ENCODE measurements at places on chromosomes 5 and 9. TPM values are rescaled to one million over a fixed set of nuclear protein-coding genes. Genes with fewer than 3 reads are reported as not detected.
A peak's percentile ranks its signal among the peaks of the same experiment; 100 is the strongest.

The IL9 gene
- not detected for total RNA-seq

The PTCD2 gene
- total RNA-seq, result 16.2 TPM

DNA sequence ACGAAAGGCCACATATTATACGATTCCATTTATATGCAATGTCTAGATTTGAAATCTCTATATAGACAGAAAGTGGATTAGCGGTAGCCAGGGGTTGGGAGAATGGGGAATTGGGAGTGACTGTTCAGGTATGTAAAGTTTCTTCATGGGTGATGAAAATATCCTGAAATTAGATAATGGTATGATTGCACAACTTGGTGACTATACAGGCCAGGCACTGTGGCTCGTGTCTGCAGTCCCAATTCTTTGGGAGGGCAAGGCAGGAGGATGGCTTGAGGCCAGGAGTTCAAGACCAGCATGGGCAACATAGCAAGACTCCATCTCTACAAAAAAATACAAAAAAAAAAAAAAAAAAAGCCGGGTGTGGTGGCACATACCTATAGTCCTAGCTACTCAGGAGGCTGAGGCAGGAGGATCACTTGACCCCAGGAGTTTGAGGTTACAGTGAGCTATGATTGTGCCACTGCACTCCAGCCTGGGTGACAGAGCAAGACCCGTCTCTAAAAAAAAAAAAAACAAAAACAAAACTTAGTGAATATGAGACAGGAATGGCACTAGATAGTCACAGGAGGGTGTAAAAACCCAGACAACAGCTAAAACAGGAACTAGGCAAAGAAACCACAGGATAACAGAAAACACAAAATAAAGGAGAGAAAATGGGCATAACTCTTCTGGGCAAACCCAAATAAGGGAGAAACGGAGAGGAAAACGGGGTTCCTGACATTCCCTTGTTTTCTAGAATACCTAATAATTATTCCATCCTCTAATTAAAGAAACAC lies 72.1 kb upstream of the ZNF618 start:
- no peak overlapping the region for H3K27ac ChIP-seq
- H3K4me3 ChIP-seq, result no peak overlapping the region
- H3K36me3 ChIP-seq, result no peaks in the 10 kb centered on the region
- DNase-seq, result no peak

DNA sequence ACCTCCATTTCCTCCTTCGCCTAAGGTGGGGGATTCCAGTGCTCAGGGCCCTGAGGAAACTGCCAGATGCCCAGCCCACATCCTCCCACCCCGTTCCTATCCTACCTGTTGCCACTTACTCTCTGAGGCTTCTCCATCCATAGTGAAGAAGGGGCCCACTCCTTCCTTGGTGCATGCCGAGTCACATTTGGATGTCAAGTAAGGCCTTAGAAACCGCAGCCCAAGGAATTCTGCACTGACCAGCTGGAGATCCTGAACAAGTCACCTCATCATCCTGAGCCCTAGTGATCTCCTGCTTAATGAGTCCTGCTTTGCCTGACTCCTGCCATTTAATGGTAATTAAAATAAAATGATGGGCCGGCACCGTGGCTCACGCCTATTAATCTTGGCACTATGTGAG lies 6.7 kb upstream of the TNIP1 start:
- no peaks in the 10 kb centered on the region for H3K27me3 ChIP-seq
- H3K36me3 ChIP-seq, result peaks cover 44% of the 10 kb centered on the region
- DNase-seq, result no peak
- H3K27ac ChIP-seq, result peak overlapping the region; percentile 85

The FOXD4 gene
- total RNA-seq, result 1.7 TPM

The ARHGEF37 gene
- 13.0 TPM for total RNA-seq

- peaks cover 37% of the 10 kb centered on the region for H3K27me3 ChIP-seq
- H3K4me1 ChIP-seq, result peaks cover 9% of the 10 kb centered on the region
- no peak for DNase-seq
- no peak overlapping the region for H3K4me3 ChIP-seq
- H3K27ac ChIP-seq, result no peak overlapping the region
Observed at GRCh38 chr5:149415066-149415967, 36.2 kb upstream of the IL17B start.

DNA sequence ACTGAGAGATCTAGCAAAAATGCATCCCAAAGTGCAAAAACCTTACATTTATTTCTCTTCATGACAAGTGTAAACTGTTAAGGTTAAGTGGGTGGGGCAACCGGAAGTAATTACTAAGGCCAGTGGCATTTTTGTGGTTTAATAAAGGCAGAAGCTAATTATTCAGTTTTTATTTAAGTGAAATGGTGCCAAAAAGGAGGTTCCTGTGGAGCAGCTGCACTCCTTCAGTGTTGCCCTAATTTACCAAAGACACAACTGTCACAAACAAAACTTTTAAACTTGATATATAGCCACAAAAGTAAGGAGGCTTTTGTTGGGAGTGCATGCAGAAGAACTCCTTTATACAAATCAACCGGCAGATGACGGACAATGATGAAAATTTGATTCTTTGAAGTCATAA lies 81.6 kb downstream of the NDUFS4 start:
- H3K4me1 ChIP-seq, result peaks cover 9% of the 10 kb centered on the region
- H3K4me3 ChIP-seq, result no peak overlapping the region
- H3K27ac ChIP-seq, result no peak overlapping the region

The ADGRV1 gene
- total RNA-seq, result 3.5 TPM

GRCh38 chr9:112822618-112823017 lies 68.1 kb downstream of the SLC46A2 start:
- H3K4me3 ChIP-seq, result no peak overlapping the region
- no peak for DNase-seq
- no peaks in the 10 kb centered on the region for H3K27me3 ChIP-seq
- no peaks in the 10 kb centered on the region for H3K4me1 ChIP-seq

The TAF11L8 gene
- total RNA-seq, result not detected

- no peaks in the 10 kb centered on the region for H3K27me3 ChIP-seq
- no peaks in the 10 kb centered on the region for H3K36me3 ChIP-seq
- DNase-seq, result no peak
- no peak overlapping the region for H3K4me3 ChIP-seq
- no peaks in the 10 kb centered on the region for H3K4me1 ChIP-seq
Observed at GRCh38 chr5:78827725-78828124, 157.4 kb downstream of the ARSB start.

DNA sequence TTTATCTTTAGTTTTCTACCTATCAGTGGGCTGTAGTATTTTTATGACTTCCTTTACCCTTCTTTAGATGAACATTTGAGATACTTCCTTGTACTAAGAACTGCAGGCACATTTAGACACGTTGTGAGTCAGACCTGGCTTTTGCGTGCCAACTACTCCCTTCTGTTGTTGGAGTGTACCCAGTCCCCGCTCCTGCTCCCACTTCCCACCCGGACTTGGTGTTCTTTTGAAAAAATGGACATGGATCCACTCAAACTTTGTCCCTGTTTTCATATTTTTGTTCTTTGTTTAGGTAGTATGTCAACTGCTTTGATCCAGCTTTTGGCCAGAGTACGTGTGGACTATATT lies 60.7 kb downstream of the PARP8 start:
- H3K27ac ChIP-seq, result peak overlapping the region; percentile 91
- no peaks in the 10 kb centered on the region for H3K27me3 ChIP-seq
- peaks cover 51% of the 10 kb centered on the region for H3K4me1 ChIP-seq

The PTPN3 gene
- total RNA-seq, result 25.0 TPM

The F2RL2 gene
- total RNA-seq, result not detected

DNA sequence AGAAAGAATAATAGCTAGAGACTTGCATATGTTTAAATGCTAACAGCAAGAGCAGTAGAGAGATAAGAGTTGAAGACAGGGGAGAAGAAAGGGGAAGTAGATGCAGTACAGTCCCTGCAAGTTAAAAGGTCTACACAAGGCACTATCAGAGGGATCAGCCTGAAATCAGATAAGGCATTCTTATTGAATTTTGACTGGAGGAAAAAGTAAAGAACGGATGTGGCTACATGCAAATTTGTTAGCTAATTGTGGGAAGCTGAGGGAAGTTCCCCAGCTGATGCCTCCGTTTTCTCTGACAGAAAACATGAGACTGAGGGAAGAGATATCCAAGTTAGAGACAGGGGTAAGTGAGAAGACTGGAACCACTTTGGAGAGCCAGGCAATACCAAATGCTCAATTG lies 12.9 kb upstream of the RHOBTB3 start:
- no peak overlapping the region for H3K4me3 ChIP-seq
- H3K4me1 ChIP-seq, result peaks cover 10% of the 10 kb centered on the region
- DNase-seq, result no peak
- no peaks in the 10 kb centered on the region for H3K36me3 ChIP-seq

- no peak overlapping the region for H3K27ac ChIP-seq
- H3K4me3 ChIP-seq, result no peak overlapping the region
- no peaks in the 10 kb centered on the region for H3K36me3 ChIP-seq
- H3K4me1 ChIP-seq, result peaks cover 8% of the 10 kb centered on the region
Observed at GRCh38 chr9:134369416-134370212, 43.4 kb downstream of the RXRA start.

- no peak overlapping the region for H3K4me3 ChIP-seq
- DNase-seq, result no peak
- no peak overlapping the region for H3K27ac ChIP-seq
- H3K4me1 ChIP-seq, result peaks cover 9% of the 10 kb centered on the region
- no peaks in the 10 kb centered on the region for H3K36me3 ChIP-seq
Observed at GRCh38 chr9:113659740-113660139, 196.2 kb downstream of the RGS3 start.

- H3K27ac ChIP-seq, result no peak overlapping the region
- H3K4me1 ChIP-seq, result peaks cover 38% of the 10 kb centered on the region
- H3K4me3 ChIP-seq, result no peak overlapping the region
- peaks cover 29% of the 10 kb centered on the region for H3K36me3 ChIP-seq
- DNase-seq, result no peak
Observed at GRCh38 chr9:113568571-113569321, 105.2 kb downstream of the RGS3 start.

GRCh38 chr9:77726814-77727213 lies 78.7 kb upstream of the GNA14 start:
- H3K27ac ChIP-seq, result no peak overlapping the region
- H3K4me1 ChIP-seq, result no peaks in the 10 kb centered on the region
- H3K27me3 ChIP-seq, result no peaks in the 10 kb centered on the region
- peaks cover 7% of the 10 kb centered on the region for H3K36me3 ChIP-seq
- DNase-seq, result no peak

DNA sequence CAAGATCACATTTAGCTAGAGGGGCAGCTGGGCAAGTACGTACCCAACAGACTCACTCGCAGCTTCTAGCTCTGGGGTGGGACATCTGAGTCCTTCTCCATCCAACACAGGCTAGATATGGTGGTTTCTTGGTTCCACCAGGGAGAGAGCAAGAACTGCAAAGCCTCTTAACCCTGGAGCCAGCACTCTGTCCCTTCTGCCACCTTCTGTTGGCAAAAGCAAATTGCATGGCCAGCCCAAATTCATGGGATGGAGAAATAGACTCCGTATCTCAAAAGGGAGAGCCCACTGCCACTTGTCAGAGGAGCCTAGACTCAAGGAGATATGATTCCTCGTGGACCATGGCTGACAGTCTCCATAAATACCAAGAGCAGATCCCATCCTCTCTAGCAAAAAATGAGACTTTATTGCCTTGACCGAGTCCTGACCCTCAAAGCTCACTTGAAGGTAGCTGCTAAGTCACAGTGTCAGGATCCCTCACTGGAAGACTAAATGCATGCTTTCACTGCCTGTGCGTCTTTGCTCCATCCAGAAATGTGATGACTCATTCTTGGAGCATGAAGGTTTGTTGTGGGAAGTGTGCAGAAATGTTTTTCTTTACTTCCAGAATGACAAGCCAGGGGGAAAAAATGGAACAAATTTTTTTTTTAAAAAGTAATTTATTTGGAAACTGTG lies 28.8 kb upstream of the ROR2 start:
- H3K27ac ChIP-seq, result no peak overlapping the region
- peaks cover 11% of the 10 kb centered on the region for H3K27me3 ChIP-seq
- H3K4me1 ChIP-seq, result no peaks in the 10 kb centered on the region
- H3K4me3 ChIP-seq, result no peak overlapping the region
- no peaks in the 10 kb centered on the region for H3K36me3 ChIP-seq

GRCh38 chr5:142758062-142758795 lies 11.9 kb upstream of the ARHGAP26 start:
- peaks cover 16% of the 10 kb centered on the region for H3K4me1 ChIP-seq
- DNase-seq, result no peak
- H3K36me3 ChIP-seq, result no peaks in the 10 kb centered on the region
- H3K4me3 ChIP-seq, result no peak overlapping the region
- no peaks in the 10 kb centered on the region for H3K27me3 ChIP-seq

The QRFP gene
- total RNA-seq, result not detected

DNA sequence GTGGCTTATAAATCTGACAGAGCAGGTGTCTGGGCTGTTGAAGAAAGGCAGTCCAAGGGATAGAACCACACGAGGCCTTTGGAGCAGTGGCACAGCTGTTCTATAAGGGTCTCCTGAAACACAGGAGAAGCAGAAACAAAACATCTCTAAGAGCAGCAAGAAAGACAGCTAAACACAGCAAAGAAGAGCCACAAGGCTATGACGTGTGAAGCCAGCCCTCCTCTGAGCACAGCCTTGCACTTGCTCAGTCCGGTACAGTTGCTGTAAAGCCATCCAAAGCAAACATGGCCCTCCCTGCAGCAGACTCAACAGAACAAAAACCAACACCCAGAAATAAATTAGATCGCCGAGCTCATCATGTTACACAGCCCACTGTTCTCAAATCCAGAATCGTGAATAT lies 2.6 kb upstream of the GZMK start:
- no peak for DNase-seq
- no peak overlapping the region for H3K27ac ChIP-seq
- H3K36me3 ChIP-seq, result no peaks in the 10 kb centered on the region
- H3K4me1 ChIP-seq, result no peaks in the 10 kb centered on the region

The TAF1L gene
- not detected for total RNA-seq

GRCh38 chr9:15936306-15936921 lies 383.6 kb downstream of the CCDC171 start:
- H3K27ac ChIP-seq, result no peak overlapping the region
- H3K4me3 ChIP-seq, result no peak overlapping the region

GRCh38 chr5:158938200-158938599 lies 161.5 kb downstream of the EBF1 start:
- H3K27me3 ChIP-seq, result peaks cover 79% of the 10 kb centered on the region

DNA sequence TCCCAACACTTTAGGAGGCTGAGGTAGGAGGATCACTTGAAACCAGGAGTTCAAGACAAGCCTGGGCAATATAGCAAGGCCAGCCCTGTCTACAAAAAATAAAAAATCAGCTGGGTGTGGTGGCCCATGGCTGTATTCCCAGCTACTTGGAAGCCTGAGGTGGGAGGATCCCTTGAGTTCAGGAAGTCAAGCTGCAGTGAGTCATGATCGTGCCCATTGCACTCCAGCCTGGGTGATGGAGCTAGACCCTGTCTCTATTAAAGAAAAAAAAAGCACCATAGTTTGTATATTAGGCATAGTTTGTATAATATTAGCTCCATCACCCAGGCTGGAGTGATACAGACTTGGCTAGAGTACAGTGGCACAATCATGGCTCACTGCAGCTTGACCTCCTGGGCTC lies 9.6 kb upstream of the NME5 start:
- no peaks in the 10 kb centered on the region for H3K4me1 ChIP-seq
- peak; percentile 52 for DNase-seq

DNA sequence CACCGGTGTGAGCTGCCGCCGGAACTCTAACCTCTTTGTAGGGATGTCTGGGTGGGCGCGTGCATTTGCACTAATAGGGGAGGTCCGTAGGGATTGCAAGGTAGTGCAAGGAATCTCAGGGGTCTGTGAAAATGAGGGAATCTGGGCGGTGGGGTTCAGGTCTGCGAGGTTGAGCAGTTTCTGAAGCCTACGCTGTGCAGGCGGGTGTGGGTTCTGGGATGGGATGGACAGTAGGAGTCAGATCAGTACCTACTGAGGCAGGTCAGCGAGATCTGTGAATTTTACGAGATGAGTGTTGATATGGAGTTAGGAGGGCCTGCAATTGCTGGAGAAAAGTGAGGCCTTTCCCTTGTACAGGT lies 856 bp upstream of the ATOSB start:
- peak overlapping the region; percentile 61 for H3K27ac ChIP-seq
- H3K27me3 ChIP-seq, result no peaks in the 10 kb centered on the region
- no peak for DNase-seq
- peak overlapping the region; percentile 89 for H3K4me3 ChIP-seq
- peaks cover 45% of the 10 kb centered on the region for H3K36me3 ChIP-seq

The TRIM36 gene
- 5.4 TPM for total RNA-seq
